ENCODE measurements at places on chromosomes 5 and 9.

DNA sequence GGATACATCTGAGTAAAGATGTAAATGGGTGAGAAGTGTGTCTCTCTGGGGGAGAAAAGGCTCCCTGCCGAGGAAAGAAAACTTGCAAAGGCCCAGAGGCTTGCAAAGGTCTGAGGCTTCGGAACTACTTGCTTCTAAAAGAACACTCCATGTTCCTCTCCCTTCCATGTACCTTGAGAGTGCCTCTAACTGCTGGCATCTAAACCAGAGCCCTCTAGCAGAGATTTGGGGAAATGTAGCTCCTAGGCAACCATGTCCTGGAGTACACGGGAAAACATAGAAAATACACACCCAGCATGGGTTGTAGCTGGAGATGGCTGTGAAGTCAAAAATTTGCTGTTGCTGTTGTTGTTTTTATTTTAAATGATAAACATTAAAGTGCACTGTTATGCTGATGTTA lies 151.6 kb downstream of the SYK start:
- no peak for DNase-seq

DNA sequence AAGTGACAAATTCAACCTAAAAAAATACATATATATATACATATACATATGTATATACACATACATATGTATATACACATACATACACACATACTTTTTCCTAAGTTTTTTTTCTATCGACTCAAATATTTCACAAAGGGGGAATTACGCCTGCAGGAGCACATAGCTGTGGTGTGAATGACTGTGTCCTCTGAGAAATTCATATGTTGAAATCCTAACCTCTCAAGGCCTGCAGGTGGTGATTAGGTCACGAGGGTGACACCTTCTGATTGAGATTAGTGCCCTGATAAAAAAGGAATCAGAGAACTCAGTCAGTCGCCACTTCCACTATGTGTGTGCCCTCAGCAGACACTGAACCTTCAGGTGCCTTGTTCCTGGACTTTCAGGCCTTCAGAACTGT lies 248.7 kb downstream of the SEMA5A start:
- no peak for DNase-seq

DNA sequence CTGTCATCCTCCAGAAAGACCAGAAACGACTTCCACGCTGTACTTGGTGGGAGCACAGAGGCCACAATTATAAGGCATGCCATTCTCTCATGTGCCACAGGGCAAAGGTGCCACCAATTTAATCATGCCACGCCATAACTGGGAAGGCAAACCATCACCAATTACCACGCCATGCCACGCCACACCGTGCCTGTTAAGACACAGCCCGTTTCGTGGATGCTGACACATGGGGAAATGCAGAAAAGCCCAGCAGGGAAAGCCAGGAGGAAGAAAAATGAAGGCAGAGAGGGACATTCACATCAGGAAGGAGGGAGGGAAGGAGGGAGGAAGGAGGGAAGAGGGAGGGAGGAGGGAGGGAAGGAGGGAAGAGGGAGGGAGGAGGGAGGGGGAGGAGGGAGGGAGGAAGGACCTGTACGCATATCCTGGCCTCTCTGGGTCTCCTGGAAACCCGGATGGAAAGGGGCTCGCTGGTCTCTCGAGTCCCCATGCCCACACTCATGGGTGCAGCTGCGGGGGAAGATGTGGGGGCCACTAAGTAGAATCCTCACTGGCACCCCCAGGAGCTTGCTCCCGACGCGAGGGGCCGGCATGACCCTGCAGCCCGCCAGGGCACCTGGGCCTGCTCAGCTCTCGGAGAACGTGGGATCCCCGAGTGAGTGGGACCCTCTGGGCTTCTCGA lies 61.7 kb upstream of the UBAC1 start:
- no peak for DNase-seq

DNA sequence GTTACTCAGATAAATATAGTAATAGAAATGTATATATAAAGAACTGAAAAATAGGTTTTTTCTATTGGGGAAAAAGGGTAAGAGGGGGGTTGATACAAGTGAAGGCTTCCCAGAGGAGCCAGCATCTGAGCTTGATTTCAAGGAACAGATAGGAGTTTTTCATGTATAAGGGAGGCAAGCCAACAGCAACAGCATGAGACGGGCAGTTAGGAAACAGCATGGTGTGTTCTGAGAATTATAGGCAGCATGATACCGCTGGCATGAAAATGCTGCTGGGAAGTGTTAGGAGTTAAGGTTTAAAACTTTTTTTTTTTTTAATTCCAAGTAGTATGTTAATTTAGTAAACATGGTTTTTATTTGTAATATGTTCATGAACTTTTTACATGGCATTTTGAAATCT lies 9.7 kb downstream of the CDC37L1 start:
- DNase-seq: no peak

GRCh38 chr5:21802869-21803490 lies 1050.2 kb downstream of the CDH12 start:
- no peak for DNase-seq
